Foreskin keratinocyte (primary cell): ENCODE measurements at places on chromosomes 2 and 18.

- peak; percentile 35 for DNase-seq
Measured at GRCh38 chr2:172864182-172864581, 128.5 kb downstream of the RAPGEF4 start.

DNA sequence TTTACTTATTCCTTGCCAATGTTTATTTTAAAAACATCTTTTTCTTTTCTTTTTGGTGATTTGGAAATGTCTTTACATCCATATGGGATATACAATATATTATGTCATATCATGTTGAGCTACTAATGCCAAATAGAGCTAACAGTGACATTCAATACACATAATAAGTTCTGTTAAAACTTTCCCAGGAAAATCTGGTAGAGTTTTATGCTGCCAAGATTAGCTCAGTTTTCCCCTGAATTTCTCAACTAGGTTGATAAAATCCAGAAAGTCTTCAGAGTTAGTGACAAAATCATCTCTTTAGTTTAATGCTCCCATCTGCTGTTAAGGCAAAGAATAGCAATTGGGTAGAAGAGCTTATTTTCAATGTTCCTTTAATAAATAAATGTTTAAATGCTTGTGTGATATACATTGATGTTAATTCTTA lies 9.9 kb downstream of the COL3A1 start:
- DNase-seq: no peak

DNA sequence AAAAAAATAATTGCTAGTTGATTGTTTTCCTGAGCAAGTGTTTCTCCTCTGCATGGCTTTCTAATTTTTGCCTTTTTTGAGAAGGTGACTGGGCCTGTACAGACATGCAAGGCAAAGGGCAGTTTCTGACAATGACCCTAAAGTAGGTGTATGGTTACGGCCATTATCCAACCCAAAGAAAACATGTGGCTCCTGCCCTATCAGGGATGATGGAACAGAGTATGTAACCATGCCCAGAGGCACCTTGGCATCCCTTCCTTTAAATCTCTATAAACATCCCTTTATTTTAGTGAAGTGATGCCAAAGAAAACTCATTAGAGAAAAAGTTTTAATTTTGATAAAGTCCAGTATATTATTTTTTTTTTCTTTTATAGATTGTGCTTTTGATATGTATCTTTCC lies 217.5 kb downstream of the LPIN1 start:
- DNase-seq: peak; percentile 35

DNA sequence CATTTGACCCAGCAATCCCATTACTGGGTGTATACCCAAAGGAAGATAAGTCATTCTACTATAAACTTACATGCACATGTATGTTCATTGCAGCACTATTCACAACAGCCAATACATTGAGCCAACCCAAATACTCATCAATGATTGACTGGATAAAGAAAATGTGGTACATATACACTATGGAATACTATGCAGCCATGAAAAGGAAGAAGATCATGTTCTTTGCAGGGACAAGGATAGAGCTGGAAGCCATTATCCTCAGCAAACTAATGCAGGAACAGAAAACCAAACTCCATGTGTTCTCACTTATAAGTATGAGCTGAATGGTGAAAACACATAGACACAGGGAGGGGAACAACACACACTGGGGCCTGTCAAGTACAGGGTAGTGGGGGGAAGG lies 226.7 kb upstream of the HNMT start:
- no peak for DNase-seq

DNA sequence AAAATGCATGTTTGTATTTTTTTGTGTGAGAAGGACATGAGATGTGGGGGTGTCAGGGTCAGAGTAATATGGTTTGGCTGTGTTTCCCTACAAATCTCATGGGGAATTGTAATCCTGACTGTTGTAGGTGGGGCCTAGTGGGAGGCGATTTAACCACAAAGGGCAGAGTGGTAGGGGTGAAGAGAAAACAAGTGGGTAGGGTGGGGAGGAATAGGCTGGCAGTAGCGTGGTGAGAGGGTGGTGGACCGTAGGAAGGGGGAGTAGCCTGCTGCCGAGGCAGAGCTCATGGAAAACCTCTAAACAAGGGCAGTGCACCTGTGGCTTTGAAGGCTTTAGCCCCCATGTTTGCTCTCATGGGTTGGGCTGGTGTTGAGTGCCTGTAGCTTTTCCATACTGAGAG lies 152.8 kb upstream of the ZNF519 start:
- DNase-seq: no peak

GRCh38 chr2:101230541-101231001 lies 22.1 kb upstream of the CNOT11 start:
- peak; percentile 53 for DNase-seq

DNA sequence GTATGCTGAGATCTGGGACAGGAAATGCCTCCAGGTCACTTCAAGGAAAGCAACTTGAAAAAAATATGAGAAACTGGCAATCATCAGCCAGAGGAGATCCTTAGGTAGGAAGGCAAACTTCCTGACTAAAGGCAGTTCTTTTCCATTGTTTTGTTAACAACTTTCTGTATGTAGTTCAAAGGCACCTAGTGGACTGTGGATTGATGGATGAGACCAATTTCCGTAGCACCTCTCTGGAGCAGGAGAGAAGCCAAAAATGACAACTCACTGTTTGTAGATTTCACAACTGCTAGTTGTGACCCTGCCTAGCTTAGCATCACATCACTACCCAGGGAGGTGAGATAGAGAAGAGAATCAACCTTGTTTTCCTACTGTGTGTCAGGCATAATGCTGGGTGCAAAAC lies 21.8 kb upstream of the NOSTRIN start:
- no peak for DNase-seq

- DNase-seq: peak; percentile 3
Measured at GRCh38 chr18:39599251-39599650, 2033.7 kb upstream of the CELF4 start.

- no peak for DNase-seq
Measured at GRCh38 chr2:75608684-75609333, 37.8 kb upstream of the MRPL19 start.

DNA sequence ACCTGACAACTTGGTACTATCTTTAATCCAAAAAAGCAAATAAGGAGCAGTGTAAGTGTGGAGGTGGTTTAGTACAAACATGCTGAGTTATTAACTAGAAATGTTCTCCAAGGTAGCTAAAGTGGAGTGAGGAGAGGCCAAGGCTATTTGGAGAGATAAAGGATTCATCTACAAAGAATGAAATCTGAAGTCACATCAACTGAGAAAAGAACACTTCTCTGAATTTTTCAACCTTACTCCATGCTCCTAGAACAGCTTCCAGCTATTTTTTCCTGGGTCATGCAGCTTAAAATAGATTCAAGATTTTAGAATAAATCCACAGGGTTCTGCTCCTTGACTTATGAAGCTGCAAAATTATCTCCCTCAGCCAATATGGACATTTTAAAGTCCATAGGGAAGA lies 18.7 kb downstream of the IMMT start:
- no peak for DNase-seq

- no peak for DNase-seq
Measured at GRCh38 chr2:233414273-233414654, 60.0 kb downstream of the DGKD start.

DNA sequence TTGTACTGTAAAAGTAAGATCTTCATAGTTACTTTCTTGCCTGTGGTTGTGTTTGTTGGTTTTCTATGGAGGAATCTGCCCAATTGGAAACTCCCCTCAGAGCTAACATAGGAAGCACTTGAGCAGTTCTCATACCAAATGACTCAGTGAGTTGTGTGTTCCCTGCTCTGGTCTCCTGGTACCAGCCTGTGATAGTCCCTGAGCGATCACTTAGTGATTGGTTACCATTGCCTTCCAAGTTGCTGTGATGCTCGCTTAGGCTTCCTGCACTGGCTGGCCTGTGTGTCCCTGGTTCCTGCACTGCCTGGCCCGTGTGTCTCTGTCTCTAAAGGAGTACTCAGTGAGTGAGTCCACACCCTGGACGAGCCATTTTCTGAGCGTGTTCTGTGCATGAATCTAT lies 133.0 kb downstream of the MAP4K4 start:
- DNase-seq: peak; percentile 59

DNA sequence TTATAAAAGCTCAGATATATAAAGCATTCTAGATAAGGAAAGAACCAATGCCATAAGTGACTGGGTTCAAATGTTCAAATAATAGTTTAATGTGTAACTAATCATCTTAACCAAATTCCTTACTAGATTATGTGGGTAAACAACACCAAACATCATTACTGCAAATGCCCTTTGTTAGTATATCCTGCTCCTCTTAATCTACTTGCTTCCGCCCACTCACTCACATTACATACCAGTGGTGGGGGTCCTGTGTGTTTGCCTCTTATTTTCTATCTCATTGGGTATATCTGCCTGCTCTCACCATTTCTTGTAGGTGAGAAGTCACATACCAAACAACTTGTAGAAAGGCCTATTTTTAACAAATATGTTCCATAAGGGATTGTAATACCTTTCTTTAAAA lies 562.1 kb downstream of the NRXN1 start:
- no peak for DNase-seq

- no peak for DNase-seq
Measured at GRCh38 chr2:439556-440402, 151.9 kb upstream of the ALKAL2 start.

GRCh38 chr18:49241852-49242251 lies 218.6 kb downstream of the DYM start:
- DNase-seq: no peak

DNA sequence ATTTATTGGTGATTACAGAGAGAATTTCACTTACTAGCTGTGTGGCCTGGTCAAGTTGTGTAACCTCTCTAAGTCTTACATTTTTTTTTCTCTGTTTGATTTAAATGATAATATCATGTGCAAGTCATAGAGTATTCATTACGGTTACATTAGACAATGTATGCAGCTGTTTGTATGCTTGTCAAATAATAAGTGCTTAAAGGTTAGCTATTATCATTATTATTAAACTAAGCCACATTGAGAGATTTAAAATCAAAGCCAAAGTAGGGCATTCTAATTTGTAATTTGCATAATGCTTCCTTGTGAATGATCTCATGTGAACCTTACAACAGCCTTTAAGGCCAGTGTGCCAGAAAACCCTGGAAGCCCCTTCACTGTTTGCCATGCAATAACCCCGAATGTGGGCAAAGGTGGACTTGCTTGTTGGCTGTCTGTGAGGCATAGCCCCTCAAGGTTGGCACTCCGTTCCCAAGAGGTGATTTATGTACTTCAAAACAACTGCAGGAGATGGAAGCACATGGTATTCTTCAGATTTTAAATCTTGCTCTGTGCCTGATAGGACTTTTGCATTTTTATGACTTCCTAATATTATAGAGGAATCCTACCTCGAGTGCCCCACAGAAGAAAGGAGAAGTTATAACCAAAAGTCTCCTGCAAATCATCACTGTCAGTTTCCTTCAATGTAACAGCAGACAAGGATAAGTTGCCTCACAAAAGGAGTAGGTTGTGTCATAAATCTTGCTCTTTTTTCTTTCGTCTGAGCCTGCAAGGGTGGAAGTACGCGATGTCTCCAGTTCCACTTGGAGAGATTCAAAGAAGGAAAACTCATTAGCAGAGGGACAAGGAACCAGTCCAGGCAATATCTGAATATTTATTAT lies 272.0 kb downstream of the TGIF1 start:
- no peak for DNase-seq

DNA sequence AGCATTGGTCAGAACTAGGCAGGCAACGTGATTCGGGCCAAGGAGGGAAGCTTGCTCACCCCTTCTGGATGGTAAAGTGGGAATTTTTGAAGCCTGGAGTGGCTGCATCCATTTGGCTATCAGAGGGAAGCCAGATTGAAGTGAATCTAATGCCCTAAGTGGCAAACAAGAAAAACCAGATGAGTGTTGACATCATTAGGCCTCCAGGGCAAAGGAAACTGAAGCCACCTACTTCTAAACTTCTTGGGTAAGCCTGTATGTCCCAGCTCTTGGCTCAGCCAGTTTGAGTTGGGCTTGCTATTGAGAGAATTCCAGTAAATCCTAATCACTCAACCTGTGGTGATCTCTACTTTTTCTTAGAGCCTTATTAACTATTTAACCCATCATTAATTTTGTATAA lies 20.9 kb downstream of the SOX11 start:
- DNase-seq: no peak

DNA sequence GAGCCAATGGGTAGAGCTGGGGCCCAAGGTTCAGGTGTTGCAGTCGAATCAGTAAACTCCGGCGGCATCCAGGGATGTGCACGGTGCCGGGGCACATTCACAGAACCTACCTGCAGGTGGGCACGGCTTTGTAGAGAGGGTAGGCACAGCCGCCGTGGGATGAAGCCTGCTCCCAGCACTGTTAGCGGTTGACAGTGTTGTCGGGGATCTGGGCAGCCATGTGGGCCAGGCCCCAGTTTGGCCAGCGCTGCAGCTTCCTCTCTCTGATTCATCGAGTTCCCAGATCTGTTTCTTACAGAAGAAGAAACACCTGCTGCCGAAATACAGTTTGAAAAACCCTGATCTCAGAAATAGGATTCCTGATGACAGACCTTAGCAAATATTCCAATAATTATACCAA lies 274.8 kb downstream of the AGAP1 start:
- DNase-seq: no peak

DNA sequence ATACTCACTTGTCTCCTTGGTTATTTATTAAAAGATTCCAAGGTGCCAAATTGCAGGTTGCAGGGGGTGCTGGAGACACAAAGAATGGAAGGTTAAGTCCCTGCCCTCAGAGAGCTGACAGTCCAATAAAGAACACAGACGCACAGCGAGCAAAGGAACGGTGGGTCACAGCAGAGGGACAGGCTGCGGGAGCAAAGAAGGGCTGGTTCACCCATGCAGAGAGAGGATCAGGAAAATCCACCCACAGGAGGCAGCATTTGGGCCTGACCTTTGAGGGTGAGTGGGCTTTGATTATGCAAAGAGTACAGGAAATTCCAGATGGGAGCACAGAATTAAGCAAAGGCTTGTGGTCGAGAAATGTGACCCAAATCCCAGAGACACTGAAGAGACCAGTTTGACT lies 45.0 kb downstream of the ZBTB7C start:
- DNase-seq: no peak

DNA sequence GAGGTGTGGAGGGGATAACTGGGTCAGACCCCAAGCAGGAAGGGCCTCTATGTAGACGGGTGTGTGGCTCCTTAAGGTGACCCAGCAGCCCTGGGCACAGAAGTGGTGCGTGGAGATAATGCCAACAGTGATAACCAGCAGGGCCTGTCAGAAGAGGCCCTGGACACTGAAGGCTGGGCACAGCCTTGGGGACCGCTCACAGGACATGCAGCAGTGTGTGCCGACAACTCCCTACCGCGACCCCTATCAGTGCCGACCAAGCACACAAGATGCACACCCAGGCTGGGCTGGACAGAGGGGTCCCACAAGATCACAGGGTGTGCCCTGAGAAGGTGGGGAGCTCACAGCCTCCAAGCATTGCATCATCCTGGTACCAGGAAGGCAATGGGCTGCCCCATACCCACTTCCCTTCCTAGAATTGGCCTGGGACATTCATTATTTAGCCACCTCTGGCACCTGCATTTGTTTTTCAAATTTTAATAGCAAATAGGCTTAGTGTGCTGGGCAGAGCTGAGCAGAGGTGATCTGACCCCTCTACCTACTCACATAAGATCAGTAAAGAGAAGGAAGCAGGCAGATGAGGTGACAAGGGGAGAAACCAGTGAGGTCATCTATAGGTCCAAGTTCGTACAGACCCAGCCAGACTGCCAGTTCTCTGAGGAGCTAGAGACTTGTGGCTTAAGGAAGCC lies 55.2 kb downstream of the BCL11A start:
- no peak for DNase-seq
